ENCODE measurements at places on chromosomes 4 and X. TPM values are rescaled to one million over a fixed set of nuclear protein-coding genes. Genes with fewer than 3 reads are reported as not detected.

TMPRSS11D gene
- under 0.01 TPM for total RNA-seq

IGBP1 gene
- total RNA-seq = 66.5 TPM

PIM2 gene
- 4.2 TPM for total RNA-seq

TCEAL6 gene
- not detected for total RNA-seq

TMSB15C gene
- total RNA-seq = 6.1 TPM

RAB41 gene
- not detected for total RNA-seq

Measured in lung microvascular endothelial cell (primary cell).